SIG-M5 (cell line): ENCODE measurements at places on chromosomes 4 and X.

DNA sequence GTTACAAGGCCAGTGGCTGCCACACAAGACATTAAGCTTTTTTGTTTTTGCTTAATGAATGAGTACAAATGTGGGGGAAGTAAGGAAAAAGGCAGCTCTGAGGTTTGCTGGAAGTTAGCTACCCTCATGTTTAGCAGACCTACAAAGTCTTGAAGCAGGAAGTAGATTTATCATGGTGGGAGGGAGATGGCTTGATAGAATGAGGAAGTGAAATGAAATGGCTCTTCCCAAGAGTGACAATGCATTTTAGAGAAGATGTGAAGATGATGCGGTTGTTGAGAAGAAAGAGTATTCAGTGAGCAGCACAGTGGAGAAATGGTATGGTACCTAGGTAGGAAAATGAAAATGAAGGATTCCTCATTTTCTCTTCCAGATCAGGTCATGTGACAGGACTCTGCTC, 108.0 kb downstream of the SLIT2 start:
- DNase-seq, result no peak

GRCh38 chr4:109497511-109497910, 62.5 kb upstream of the MCUB start:
- DNase-seq, result no peak

DNA sequence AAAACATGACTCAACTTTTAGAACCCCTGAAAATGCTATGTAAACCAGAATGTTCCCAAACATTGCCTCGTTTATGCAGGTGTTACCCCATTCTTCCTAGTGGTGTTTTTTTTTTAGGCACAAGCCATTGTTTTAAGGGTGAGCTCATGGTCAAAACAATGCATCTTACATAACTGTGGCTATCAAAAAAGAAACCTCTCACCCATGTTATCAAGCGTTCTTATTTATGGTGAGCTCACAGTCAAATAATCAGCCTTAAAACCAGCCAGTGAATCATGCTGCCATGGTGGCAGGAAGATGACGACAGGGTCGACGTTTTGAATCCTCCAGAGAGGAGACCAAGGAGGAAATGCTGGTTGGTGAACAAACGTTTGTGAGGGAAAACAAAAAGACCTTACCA, 195.2 kb downstream of the KDR start:
- DNase-seq, result no peak

DNA sequence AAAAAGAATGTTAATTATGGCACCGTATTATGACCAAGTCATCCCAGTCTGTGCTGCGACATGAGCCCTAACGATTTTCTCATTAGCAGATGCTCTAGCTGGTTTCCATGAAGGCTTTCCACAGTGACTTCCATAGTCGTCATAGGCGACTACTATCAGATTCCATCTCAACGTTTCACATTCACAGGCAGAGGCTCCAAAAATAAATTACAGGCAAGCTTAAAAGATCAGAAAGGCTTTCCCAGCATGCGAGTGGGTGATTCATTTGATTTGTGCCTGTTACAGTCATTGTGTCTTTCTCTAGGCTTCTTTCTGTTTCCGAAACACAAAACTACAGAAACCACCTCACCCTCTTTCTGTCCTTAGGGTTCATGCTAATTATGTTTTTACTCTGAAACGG, 43.2 kb downstream of the PALLD start:
- no peak for DNase-seq

DNA sequence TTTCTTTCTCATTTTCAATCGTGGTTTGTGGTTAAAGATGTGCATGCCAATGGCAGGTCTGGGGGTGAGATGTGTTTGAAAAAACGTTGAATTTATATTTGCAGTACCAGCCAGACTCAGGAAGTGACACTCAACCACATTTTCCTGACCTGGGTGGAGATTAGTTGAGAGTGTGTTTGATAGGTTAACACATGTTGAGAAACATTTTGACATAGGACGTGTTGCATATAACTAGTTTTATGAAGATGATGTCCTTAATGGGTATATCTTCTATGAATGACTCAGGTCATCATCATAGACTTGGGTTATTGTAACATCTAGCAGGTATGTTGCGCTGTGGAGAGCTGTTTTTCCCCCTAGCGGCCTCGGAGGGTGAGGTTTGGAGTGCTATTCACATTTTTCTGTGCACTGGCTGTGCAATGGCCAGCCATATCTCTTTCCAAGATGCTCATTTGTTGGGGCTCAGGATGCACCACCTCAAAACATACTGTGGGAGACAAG, 21.7 kb upstream of the CD38 start:
- peak; percentile 76 for DNase-seq

DNA sequence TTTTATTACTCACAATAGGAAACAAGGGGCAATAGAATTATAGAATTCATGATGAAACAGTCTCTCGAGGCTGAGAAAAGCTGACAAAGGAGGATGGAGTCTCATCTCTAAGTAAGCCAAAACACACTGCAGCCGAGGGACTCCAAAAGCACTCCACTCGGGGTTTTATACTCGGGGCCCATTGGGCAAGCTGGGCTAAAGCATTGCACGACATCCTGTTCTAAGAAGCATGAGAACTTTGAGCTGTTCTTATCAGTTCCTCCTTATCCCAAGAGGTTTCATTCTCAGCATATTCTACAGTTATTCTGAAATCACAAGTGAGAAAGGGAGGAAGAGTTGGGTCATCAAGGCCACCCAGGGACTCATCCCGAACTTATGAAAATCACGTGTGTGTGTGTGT, 1475.5 kb downstream of the PCDH18 start:
- no peak for DNase-seq

DNA sequence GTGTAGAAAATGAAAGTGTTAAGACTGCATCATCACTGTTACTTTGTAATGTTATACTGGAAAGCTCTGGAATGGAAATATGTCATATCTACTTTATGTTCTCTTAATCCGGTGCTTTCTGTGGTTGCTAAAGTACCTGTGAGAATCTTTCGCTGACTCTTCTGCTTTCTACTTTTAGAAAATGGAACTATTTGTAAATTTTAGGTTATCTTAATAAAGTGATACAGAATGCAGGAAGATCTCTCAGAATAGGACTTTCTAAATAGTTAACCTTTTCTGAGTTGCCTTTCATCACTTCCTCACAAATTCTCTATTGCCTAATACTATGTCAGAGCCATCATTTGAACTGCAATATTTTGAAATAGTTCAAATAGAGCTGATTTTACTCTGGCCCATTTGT, 69.3 kb downstream of the BMP2K start:
- peak; percentile 47 for DNase-seq

DNA sequence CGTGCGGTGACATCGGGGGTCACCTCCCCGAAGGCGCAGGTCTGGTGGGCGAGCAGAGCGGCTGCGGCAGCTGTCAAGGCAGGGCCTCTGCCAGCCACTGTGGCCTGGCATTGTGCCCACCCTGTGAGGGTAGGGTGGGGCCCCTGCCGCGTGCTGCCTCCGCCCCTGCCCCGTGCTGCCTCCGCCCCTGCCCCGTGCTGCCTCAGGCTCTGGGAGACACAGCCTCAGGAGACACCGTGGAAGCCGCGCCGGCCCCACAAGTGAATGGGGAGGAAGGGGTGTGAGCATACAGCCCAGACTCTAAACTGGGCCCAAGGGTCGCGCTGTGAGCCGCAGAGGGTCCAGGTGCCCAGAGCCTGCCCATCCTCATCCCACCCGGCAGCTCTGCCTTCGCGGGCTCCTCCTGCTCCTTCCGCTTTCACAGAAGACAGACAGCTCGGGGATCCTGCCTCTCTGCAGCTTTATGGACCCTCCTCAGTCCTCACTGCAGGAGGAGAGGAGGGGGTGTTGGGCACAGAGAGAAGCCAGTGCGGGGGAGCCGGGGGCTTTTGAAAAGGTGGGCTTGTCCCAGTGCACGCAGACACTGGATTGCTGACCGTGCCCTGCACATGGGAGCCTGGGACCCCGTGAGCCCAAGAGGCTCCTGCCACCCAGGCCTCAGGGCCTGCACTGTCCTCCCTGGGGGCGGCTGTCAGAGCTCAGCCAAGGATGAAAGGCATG, 27.4 kb downstream of the PCGF3 start:
- DNase-seq, result no peak

- no peak for DNase-seq
These were observed 35.2 kb downstream of the SEPTIN11 start for GRCh38 chr4:76984788-76985211.

DNA sequence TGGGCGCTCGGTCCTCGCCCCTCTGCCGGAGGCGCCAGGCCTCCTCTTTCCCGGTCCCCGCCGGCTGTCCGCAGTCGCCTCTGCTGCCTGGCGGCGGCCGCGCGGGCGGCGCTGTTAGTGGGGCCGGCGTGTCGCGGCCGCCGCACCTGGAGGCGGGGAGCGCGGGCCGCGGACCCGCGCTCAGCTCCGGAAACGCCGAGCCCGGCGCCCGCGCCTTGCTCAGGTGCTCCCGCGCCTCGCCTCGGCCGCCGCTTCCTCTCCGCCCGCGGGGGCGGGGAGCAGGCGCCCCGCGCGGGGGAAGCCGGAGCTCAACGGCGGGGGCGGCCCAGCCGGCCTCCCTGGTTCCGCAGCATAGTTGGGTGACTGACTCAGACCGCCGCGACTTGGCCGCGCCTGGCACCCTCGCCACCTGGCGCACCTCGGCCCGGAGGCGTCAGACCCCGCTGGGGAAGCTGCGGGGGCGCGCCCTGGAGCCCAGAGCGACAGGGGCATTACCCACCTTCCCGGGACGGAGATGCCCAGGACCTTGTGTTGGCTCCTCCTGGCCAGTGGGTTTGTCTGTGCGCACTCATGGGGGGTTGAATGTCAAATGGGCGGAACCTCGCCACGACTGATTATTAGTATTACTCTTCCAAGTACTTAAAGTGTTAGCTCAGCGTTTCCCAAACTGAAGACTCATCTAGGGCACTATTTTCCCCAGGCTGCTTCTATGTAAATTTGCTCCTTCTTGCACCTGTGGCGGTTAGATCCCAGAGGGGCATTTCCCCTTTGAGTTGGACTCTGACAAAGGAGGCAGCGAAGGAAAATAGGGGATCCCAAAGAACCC, at the start of gene ARAP2:
Gene ARAP2, minus strand, starts transcription at position 258 of the 826 bp plus-strand sequence. CDS start 15,028 bp downstream, outside the sequence.
- DNase-seq, result no peak

DNA sequence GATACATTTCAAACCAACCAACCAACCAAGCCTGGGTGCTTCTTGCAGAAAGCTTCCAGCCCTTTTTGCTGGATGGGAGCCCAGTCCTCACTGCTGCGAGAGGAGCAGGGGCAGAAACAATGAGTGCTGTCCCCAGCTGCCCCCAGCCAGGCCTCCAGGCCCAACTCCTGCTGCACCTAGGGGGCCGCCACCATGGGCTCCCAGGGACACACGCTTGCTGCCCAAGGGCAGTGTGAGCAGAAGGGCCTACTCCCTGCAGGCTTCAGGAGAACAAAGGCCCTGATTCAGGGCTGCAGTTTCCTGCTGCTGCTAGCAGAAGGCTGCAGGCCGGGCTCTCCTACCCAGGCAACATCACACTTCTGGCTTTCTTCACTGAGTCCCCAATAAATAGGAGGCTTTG, 37.7 kb upstream of the ENPP6 start:
- no peak for DNase-seq

DNA sequence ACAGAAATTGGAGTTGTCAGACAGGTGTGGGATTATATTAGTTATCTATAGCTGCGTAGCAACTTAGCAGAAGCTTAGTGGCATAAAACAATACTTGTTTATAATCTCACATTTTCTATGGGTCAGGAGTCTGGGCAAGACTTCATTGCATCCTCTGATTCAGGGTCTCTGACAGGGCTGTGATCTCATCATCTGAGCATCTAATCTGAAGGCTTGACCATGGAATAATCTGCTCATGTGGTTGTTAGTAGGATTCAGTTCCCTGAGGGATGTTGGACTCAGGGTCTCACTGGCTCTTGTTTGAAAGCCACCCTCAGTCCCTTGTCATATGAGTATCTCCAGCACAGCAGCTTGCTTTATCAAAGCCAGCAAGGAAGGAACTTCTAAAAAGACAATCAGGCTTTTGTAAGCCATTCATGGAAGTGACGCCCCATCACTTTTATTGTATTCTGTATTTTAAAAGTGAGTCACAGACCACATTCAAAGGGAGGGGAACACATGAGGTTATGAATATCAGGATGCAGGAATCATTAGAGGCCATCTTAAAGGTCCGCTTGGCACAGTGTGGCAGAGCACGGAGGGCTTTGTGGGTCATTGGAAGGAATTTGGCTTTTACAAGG, 37.2 kb upstream of the FAM9B start:
- no peak for DNase-seq

GRCh38 chr4:189048119-189048518, 892.6 kb upstream of the FRG1 start:
- DNase-seq, result no peak

GRCh38 chrX:136816975-136817374, 36.2 kb upstream of the ARHGEF6 start:
- no peak for DNase-seq

- DNase-seq, result no peak
These were observed 26.9 kb upstream of the GJB1 start for GRCh38 chrX:71195964-71196649.

DNA sequence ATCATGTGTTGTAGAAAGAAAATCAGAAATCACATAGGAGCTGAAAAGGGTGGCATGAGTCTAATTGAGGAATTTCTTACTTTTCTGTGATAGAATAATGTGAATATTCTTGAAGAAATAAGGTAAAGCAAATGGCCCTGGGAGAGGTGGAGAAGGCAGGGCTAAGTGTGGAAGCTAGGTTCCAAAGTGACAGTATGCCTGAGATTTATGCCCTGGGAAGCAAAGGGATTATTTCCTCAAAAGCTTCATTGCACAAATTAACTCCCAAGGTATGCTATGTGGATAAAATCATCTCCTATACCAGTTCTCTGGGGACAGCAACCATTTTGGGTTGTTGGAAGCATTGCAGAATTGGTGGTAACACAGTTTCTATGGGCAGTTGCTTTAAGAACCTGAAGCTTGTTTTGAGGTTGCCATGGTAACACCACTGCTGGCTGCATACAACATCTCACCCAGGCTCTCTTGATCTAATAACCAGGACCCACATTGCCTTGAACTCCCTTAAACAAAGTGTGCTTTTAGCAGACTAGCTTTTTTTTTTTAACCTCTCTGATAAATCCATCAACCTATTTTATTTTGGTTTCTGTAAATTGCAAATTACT, 21.0 kb downstream of the MAOA start:
- DNase-seq, result no peak

DNA sequence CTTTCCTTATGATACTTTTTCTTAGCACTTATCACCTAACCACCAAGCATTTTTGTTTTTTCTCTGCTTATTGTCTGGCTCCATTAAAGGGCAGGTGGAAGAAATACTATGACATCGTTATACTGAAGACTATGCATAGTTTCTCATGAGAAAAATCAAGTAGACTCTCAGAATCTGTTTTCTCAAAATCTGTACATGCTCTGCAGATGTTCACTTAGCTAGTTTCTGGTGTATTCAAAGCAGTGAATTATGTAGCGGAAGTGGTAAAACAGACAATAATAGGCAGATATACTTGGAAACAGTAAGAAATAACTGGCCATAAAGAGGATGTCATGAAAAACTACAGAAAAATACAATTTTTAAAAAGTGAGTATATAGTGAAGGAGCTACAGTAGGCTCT, 146.0 kb downstream of the STIM2 start:
- DNase-seq, result no peak

DNA sequence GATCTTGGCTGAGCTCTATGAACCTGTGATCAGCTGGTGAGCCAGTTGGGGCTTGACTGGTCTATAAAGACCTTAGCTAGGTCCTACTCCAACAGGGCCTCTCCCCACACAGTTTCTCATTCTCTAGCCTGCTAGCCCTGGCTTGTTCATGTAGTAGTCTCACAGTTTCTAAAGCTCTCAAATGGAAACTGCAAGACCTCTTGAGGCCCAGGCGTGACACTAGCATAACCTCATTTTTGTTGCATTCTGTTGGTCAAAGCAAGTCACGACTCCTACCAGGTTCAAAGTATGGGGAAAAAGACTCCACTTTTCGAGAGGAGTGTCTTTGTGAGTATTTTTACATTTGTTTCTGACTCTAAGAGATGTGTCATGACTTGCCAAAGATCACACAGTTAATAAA, 50.9 kb downstream of the CEP44 start:
- DNase-seq, result no peak
